ENCODE measurements at places on chromosomes 5 and 9. TPM values are rescaled to one million over a fixed set of nuclear protein-coding genes. Genes with fewer than 3 reads are reported as not detected.

DNA sequence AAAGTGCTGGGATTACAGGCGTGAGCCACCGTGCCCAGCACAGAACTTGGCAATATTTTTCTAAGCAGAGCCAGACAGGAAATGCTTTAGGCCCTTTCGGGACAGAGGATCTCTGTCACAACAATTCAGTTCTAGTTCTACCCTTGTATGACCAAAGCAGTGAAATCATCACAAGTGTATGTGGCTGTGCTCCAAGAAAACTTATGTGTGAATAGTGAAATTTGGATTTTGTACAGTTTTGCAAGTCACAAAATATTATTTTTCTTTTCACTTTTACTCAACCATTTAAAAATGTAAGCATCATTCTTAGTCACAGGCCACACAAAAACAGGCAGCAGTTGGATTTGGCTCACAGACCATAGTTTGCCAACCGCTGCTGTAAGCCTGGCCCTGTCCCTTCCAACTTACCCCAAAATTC is 20.4 kb upstream of the PRUNE2 start:
- no peak overlapping the region for H3K27ac ChIP-seq
- H3K4me1 ChIP-seq: no peaks in the 10 kb centered on the region
- no peak for DNase-seq

DNA sequence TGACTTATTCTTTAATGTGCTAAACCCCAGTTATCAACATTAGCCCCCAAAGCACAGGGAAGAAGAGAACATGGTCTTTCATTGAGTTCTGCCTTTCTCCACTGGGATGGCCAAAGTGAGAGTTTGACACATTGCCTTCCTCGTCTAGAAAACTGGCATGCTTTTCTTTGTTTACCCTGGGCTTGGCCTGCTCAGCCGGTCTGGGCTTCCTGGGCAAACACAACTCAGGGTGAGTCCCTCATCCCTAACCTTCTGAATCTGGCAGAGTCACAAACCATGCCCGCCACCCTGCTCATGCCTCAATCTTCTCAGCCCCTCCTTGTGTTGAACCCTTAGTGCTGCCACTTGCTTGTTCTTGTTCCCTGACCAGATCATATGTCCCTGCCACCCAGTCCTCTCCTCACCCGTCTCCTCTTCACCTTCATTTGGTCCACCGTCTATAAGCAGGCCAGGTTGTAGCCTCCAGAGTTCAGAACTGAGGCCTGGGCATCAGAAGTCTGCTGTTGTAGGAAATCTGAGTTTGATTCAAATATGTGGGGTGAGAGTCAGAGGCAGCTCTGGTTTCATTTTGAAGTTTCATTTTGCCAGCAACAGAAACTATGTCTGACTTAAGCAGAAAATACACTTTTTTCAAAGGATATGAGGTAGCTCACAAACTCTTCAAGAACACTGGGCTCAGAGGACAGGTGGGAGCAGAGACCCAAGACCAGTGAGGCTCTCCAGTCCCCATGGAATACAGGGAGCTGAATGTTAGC is 217.6 kb downstream of the NDUFS4 start:
- DNase-seq: no peak
- no peaks in the 10 kb centered on the region for H3K36me3 ChIP-seq
- H3K27me3 ChIP-seq: no peaks in the 10 kb centered on the region
- no peaks in the 10 kb centered on the region for H3K4me1 ChIP-seq
- no peak overlapping the region for H3K27ac ChIP-seq

DNA sequence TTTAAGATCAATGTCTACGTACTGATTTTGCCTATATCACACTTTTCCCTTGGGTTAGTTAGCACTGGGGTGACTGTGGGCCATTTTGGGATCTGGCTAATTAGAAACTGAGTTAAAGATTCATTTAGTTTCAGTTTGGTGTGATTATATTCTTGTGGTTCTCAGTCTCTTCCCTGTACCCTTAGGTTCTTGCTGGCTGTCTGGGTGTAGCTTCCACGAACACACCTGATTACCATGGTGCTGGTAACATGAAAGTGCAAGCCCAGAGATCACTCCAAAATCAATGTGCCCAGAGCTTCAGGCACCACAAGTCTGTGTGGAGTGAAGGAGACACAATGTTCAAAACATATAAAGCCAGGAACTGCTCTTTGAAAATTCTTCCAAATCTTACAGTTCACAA is 248.1 kb downstream of the PDE4D start:
- no peaks in the 10 kb centered on the region for H3K27me3 ChIP-seq
- H3K4me3 ChIP-seq: peak overlapping the region; percentile 51
- H3K36me3 ChIP-seq: no peaks in the 10 kb centered on the region

DNA sequence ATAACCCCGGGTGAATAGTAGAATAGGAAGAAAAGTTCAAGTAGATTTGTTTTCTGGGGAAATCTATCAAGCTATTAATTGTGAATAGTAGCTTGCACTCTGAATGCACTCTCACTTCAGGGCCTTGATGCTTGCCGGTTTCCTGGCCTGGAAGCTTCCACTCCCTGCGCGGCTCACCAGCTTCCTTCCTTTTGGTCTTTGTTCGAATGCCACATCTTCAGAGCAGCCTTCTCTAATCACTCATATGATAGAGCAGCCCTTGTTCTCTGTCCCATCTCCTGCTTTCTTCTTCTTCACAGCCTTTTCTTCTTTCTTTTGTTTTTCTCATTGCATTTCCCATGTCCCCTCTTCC is 146.7 kb downstream of the MAST4 start:
- H3K4me3 ChIP-seq: no peak overlapping the region
- no peaks in the 10 kb centered on the region for H3K36me3 ChIP-seq
- H3K27me3 ChIP-seq: no peaks in the 10 kb centered on the region
- DNase-seq: no peak

DNA sequence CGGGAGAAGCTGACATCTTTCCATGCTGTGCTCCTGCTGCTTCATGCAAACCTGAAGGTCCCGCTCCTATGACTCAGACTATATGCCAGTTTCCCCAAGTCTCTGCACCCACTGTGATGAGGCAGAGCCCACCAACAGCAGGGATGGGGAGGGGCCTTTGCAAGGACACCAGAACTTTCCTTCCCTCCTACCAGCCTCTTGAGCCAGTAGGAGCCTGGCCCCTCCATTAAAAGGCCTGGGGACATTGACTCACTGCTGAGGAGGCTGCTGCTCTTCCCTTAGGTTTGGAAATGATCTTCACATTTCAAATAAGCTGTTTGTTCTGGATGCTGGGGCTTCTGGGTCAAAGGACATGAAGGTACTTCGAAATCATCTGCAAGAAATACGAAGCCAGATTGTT is 26.1 kb upstream of the CTSL start:
- no peak overlapping the region for H3K27ac ChIP-seq
- H3K4me1 ChIP-seq: no peaks in the 10 kb centered on the region
- H3K27me3 ChIP-seq: no peaks in the 10 kb centered on the region
- no peak overlapping the region for H3K4me3 ChIP-seq
- peaks cover 17% of the 10 kb centered on the region for H3K36me3 ChIP-seq
- DNase-seq: no peak

DNA sequence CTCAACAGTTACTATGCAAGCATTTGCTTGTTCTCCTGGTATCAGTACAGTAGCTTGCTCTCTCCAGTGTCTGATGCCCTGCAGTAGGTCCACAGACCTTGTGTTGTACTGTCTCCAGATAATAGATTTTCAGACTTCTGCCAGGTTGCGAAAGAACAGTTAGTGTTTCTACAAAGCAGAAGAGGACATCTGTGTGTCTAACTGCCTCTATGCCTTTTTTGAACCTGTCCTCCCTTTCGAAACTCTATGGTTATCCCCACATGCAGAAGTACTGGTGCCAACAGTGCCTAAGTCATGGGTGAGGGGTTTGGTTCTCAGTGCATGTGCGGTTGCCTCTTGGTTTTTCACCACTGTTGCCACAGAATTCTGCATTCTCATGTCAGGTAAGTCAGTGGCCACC is 45.9 kb downstream of the KCNN2 start:
- H3K4me1 ChIP-seq: no peaks in the 10 kb centered on the region
- no peaks in the 10 kb centered on the region for H3K27me3 ChIP-seq
- no peaks in the 10 kb centered on the region for H3K36me3 ChIP-seq
- no peak overlapping the region for H3K27ac ChIP-seq

DNA sequence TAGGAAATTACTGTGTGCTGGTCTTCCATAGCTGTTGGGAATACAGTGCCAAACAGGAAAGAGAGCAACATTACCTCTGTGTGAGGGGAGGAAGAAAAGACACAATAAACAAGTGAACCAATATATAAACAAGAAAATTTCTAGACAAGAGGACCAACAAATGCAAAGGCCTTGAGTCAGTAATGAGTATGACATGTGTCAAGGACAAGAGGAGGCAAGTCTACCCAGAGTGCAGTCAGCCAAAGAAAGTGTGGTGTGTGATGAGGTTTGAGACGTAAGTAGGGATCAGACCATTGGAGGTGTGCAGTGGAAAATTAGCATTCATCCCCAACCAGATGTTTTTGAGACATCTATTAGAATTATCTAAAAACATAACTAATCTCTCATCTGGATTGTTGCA is 69.5 kb upstream of the CDH6 start:
- H3K27me3 ChIP-seq: no peaks in the 10 kb centered on the region
- no peaks in the 10 kb centered on the region for H3K36me3 ChIP-seq
- peaks cover 3% of the 10 kb centered on the region for H3K4me1 ChIP-seq

DNA sequence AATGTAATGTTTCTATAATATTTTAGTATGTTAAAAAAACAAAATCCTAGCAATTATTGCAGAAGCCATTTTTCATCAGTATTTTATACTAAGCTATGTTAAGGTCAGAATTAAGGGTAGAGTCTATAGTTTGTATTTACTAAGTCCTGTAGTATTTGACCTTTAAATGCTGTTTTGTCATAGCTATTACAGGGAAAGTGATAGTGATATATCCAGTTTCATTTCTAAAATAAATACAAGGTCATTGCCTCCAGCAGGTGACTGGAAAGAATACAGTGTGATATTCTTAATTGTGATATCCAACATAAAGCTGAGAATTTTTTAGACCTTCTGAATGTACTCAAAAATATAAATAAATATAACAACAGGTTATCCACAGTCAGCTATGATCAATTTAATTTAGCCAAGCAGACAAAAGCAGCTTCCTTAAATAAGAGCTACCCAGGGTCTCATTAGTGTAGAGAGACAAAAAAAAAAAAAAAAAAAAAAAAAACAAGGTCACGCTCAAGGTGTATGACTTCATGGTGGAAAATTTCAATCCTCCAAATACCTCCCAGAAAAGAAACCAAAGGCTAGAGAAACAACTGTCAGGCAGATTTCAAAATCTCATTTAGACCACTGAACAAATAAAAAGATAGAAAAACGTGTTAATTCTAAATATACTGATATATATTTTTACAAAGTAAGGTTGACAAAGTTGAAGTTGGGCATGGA is 278.7 kb downstream of the HCN1 start:
- no peak overlapping the region for H3K27ac ChIP-seq
- H3K4me1 ChIP-seq: no peaks in the 10 kb centered on the region
- H3K27me3 ChIP-seq: no peaks in the 10 kb centered on the region
- no peak for DNase-seq
- H3K4me3 ChIP-seq: no peak overlapping the region

DNA sequence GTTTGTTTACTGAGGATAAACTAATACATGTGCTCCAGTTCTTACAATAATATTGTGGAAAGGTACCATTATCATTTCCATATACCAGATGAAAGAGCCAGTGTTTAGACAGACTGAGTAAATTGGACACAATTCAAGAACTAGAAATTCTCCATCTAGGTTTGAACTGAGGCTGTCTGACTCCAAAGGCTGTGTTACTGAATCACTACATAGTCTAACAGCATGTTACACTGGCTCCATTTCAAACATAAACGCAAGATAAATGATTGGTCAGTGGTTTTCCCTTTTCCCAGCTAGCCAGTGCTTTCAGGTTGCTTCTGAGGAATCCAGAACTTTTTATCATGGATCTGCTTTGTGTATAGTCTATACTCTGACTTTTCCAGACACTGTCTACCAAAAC is 8.1 kb downstream of the SPDL1 start:
- DNase-seq: no peak
- peaks cover 17% of the 10 kb centered on the region for H3K36me3 ChIP-seq
- H3K4me3 ChIP-seq: no peak overlapping the region
- no peaks in the 10 kb centered on the region for H3K27me3 ChIP-seq
- H3K27ac ChIP-seq: no peak overlapping the region
- H3K4me1 ChIP-seq: no peaks in the 10 kb centered on the region

DNA sequence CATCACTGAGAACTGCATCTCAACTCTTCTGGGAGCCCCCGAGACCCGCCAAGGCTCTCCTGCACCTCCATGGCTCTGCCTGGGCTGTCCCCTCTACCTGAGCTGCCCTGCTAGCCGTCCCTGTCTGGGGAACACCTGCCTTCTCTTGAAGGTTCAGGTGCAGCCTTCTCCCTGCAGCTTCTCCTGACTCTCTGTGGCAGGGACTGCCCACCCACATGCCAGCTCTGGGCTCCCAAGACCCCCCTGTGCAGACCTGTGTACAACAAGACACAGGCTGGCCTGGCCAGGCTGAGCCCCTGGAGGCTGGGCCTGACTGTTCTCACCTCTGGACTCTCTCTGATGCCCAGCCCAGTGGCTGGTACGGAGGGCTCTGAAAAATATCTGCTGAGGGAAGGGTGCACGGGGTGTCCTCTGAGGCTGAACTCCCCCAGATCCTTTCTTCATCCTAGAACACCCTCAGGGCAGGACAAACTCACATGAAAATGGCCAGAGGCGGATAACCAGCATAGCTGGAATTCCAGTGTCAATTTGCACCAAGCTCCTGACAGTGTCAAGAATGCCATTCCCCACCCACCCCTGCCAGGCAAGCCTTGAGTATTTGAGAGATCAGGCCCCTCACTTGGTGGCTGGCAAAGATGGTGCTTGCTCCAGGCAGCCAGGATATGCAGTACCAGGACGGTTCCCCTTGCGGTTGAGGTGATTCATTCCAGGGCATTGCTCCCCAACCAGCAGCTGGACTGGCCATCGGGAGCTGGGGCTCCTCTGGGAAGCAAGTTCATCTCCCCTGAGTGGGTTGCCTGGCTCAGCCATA is 40.9 kb upstream of the SLC25A51 start:
- H3K4me1 ChIP-seq: peaks cover 26% of the 10 kb centered on the region
- no peaks in the 10 kb centered on the region for H3K27me3 ChIP-seq
- no peak overlapping the region for H3K27ac ChIP-seq
- no peak overlapping the region for H3K4me3 ChIP-seq

- H3K4me3 ChIP-seq: no peak overlapping the region
- no peaks in the 10 kb centered on the region for H3K36me3 ChIP-seq
- DNase-seq: no peak
- no peaks in the 10 kb centered on the region for H3K4me1 ChIP-seq
- no peaks in the 10 kb centered on the region for H3K27me3 ChIP-seq
Measured at GRCh38 chr5:139956342-139956741, 86.8 kb downstream of the NRG2 start.

PDCD1LG2 gene
- polyA plus RNA-seq: 1.5 TPM

C7 gene
- 158 TPM for polyA plus RNA-seq

RMRP gene
- polyA plus RNA-seq: not detected

IL7R gene
- polyA plus RNA-seq: 0.34 TPM

ARID3C gene
- not detected for polyA plus RNA-seq

PCBD2 gene
- 8.4 TPM for polyA plus RNA-seq

OTULINL gene
- 7.1 TPM for polyA plus RNA-seq

CCDC192 gene
- not detected for polyA plus RNA-seq

FOXD4 gene
- 0.43 TPM for polyA plus RNA-seq

Measured in kidney (tissue), 22 donors.